GM04504 (cell line): ENCODE measurements at places on chromosomes 16 and 17.

GRCh38 chr16:82007189-82007588, 4.1 kb downstream of the SDR42E1 start:
- no peak for DNase-seq

DNA sequence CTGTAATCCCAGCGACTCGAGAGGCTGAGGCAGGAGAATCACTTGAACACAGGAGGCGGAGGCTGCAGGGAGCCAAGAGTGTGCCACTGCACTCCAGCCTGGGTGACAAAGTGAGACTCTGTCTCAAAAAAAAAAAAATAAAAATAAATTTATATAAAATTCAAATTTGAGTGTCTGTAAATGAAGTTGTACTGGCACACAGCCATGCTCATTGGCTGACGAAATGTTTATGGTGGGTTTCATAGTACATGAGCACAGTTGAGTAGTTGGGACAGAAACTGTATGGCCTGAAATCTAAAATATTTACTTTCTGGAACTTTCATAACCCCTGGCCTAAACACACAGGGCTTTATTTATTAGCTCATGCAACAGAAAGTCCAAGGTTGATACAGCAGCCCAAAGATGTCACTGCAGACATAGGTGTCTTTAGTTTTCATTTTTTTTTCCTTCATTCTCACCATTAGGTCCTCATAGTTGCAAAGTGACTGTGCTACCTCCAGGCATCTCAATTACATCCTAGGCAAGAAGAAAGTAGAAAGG, 355.3 kb downstream of the SLC39A11 start:
- no peak for DNase-seq

DNA sequence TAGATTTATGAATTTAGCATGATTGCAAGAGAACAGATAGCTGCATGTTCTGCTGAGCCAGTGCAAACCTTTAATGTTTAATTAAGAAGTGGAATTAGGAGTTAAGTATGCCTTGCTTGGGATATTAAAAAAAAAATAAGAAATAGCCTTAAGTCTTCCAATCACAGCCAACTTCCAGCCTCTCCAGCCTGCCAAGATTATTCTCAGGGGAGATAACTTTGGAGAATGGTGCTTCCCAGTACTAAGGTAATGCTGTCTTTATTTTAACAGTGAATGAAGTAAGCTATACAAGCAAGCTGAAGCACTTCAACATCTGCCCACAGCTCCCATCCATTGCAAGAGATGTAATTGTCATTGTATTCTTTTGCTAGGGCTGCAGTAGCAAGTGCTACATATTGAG, 389.5 kb upstream of the ASIC2 start:
- DNase-seq: no peak

DNA sequence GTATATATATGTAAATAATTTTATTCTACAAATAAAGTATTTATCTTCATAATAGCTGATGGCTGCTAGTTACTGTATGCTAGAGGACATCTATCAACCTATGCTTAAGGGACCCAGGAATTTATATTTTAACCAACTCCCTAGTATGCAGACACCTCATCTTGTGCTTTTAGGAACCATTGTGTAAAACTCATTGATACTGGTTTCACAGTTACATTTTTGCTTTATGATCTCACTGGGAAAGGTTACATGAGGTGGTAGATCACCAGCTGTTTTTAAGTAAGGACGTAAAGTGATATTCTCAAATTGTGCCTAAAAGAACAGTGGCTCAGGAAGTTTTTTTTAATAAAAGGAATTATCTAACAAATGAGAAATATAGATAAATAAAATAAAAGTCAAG, 56.4 kb downstream of the VMP1 start:
- DNase-seq: no peak

DNA sequence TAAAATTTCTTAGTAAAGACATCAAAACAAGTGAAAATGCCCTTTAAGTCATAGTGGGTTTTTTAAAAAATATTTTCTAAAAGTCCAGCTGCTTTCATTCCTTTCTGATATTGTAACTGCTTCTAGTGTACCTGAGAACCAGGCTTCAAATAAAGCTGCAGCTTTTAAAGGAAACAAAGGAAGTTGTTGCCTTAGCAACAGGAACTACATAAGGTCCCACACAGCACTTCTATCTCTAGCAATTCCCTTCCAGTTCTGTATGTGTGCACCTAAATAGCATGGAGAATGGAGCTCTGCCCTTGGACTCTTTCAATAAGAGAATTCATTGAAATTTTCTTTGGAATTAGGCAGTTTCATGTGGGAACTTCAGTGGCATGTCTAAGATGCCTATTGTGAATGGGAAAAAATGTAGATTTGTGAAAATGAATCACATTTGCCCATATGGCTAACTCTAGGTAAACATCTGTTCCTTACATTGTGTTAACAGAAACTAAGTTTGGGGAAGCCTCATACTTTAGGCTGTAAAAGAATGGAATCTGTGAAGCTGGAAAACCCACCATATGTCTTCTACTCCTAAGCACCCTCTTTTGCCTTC, 206.4 kb downstream of the KIF2B start:
- DNase-seq: no peak
